ENCODE measurements at places on chromosomes 2 and 18.

DNA sequence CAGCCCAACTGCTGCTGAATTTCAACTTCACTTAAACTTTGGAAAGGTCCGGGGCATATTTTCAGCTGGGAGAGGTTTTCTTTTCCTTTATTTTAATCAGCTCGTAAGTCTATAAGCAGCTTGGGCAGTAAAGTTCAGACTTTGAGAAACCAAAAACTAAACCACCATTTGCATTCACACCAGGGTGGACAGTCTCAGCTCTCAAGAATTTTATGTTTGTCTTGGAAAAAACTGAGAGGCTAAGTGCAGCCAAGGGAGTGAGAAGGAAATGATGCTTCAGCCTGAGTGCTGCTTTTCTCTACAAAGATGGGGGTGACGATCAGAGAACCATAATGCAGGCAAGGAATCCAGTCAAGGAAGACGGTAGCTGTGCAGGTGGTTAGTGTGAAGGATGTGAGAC lies 30.2 kb downstream of the MCFD2 start:
- DNase-seq = peak; percentile 57

GRCh38 chr18:10308154-10308553 lies 146.3 kb upstream of the APCDD1 start:
- no peak for DNase-seq

DNA sequence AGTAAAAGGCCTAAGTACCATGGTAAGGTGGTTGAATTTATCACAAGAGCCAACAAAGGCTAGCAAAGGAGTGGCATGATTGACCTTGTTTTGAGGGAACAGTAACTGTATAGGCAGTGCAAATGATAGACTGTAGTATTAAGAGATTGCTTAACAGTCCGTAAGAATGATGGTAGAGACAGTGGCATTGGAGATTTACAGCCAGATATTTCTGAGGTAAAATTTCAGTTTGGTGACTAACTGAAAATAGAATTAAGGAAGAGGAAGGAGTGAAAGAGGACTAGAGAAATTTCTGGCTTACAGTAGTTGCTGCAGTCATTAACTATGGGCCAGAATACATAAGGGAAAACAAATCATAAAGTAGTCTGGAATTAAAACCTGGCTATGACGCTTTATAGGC lies 4.4 kb upstream of the BAZ2B start:
- no peak for DNase-seq

DNA sequence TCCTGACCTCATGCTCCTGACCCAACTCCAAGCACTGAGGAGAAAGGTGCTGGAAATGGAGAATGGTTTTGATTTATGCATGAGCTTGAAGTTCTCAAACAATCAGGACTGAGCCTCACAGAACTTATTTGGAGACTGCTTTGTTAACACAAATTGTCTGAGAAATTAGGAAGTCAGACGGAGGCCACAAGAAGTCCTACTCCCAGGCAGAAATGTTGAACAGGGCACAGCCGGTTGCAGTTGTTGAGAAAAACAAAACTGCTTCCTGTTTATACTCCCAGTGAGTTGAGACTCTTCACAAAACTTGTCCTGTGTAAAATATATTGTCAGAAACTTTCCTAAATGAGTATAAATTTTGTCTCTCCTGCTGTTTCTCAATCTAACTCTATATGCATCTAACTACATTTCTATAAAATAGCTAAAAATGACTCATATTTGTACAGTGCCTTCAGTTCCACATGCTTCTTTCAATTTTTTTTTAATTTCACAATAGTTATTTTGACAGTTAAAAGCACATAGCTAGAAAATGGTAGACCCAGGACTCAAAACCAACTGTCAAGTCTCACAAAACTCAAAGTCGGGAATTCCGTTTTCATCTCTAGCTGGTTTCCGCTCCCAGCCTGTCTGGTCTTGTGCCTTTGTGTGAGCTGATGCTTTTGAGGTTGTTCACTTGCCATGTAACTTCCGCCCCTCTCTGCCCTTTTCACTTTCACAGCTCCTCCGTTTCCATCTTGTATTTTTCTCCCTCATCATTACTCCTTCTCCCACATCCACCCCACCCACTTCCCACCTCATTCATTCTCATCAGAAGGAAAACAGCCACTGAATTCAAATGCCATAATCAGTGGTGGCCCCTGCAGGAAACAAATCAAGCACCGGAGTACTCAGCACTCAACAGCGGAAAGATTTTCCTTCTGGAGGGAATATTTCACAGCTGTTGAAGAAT lies 215.0 kb downstream of the SUCLG1 start:
- DNase-seq = no peak

- no peak for DNase-seq
Measured at GRCh38 chr18:55317324-55317723, 270.7 kb downstream of the TCF4 start.

DNA sequence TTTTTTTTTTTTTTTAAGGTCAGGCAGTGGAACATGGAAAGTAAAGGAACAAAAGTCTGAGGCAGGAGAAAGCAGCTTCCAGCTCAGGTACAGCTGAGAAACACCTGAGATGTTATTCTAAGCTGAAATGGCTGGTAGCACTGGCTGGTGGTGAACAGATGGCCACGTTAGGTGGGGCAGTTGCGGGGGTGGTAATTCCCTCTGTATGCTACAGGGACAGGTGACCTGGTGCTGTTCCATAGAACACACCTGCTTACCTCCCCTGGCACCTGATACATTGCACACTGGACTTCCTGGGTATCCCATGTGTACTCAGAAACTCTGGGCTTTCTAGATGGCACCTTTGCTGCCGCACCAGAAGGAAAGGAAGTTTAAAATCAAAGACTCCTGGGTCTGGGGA lies 333.3 kb downstream of the SLC8A1 start:
- no peak for DNase-seq

GRCh38 chr2:206112108-206112507 lies 26.1 kb upstream of the INO80D start:
- DNase-seq = no peak

DNA sequence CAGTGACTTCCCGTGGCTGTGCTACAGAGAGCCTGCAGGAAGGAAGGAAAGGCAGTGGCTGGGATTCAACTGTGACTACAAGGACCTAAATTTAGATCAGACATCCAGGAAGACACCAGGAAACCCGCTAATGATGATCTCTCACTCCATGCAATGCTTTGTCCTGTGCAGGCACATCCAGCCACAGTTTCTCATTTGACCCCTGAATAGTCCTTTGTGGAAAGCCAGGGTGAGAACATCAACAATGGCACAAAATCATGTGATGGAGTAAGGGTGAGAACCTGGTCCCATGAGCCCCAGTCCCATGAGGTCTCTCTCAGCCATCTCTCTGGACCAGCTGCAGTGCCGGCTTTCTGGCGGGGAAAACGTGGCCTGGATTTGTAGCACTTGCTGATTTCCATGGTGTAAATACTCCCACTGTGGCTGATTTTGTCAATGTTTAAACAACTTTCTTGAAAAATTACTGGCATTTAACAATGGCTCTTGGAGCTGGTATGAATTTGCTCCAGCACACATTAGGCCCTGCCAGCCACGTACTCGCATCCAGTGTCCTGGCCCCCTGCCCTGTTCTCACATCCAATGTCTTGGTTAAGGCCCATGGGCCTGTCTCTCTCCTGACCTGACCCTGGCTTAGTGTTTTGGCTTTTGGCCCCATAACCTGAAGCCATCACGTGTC lies 159.0 kb upstream of the HAAO start:
- DNase-seq = no peak

- DNase-seq = no peak
Measured at GRCh38 chr2:73993376-73993775, 8.7 kb downstream of the TET3 start.

- no peak for DNase-seq
Measured at GRCh38 chr2:58032016-58032763, 14.4 kb upstream of the VRK2 start.

DNA sequence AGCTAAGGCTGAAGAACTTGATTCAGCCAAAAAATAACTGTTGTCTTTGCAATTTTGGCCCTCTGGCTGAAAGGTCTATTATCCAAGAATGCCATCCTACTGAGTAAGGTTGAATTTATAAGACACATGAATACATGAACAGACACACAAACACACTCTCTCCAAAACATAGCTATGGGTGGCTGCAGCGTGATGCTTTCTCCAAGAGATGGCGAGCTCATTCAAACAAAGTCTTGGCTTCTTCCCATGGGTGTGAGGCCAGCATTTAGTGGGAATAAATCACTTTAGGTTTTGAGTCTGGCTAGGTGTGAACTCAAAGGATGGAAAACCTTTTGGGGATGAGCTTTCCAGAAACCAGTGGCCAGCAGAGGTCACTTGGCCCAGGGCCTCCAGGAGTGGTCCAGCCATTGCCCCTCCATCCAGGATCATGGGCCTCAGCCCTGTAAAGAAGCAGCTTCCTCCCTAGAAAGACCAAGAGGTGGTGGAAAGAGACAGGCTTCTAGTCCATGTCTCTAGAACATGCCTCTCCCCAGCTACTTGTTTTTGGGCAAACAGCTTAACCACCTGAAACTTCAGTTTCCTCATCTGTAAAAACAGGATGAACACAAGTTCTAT lies 11.0 kb upstream of the OSR1 start:
- DNase-seq = no peak

- no peak for DNase-seq
Measured at GRCh38 chr2:126616606-126617069, 39.3 kb upstream of the GYPC start.

- DNase-seq = no peak
Measured at GRCh38 chr2:239197146-239197545, 203.7 kb downstream of the HDAC4 start.

DNA sequence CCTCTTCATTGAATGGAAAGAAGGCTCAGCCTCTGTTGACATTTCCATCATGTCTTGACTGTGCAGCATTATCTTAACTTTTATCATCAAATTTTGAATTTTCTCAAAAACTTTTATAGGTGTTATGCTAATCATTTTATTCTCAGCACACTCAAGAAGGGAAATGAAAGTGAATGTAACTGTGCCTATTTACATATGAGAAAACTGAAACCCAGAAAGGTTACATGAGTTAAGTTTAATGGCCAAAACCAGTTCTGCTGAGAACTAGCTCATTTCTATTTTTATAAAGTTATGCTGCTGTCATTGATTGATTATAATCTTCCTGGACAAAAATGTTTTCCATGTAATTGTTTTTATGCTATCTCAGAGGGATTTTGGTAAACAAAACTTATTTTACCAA lies 618.8 kb upstream of the NRXN1 start:
- DNase-seq = no peak

DNA sequence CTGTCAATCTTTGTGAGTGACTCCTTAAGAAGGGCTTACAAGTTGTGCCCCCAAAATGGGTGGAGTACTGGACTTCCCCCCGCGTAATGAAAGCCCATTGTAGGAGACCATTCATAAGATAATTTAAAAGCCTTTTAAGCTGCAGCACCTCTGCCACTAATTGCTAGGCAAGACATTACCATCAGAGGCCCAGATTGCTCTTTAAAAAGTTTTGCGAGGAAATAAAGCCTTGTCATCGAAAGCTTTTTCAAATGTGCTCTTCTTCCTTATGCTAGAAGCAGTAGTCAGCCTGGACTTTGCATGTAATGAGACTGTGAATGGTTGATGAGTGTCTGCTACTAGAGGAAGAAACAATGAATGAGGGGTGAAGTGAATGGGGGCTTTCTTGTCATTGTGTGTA lies 345.3 kb upstream of the CDH2 start:
- no peak for DNase-seq

DNA sequence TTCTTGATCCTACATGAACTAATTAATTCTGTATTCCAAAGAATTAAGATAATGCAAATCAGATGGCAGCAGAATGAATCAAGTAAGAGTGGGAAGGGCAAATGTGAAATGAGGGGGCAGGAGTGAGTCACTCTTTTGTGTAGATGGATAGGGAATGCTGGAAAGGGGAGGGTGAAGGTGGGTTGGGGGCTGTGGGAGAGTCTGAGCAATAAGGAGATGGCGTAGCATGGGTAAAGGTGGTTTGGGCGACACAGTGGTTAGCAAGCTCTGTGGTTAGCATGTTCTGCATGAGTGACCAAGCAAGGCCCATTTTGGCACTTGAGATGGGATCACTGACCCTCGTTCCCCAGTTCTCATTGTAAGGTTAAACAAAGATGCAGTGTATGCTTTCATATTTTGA lies 20.4 kb downstream of the GPD2 start:
- no peak for DNase-seq

DNA sequence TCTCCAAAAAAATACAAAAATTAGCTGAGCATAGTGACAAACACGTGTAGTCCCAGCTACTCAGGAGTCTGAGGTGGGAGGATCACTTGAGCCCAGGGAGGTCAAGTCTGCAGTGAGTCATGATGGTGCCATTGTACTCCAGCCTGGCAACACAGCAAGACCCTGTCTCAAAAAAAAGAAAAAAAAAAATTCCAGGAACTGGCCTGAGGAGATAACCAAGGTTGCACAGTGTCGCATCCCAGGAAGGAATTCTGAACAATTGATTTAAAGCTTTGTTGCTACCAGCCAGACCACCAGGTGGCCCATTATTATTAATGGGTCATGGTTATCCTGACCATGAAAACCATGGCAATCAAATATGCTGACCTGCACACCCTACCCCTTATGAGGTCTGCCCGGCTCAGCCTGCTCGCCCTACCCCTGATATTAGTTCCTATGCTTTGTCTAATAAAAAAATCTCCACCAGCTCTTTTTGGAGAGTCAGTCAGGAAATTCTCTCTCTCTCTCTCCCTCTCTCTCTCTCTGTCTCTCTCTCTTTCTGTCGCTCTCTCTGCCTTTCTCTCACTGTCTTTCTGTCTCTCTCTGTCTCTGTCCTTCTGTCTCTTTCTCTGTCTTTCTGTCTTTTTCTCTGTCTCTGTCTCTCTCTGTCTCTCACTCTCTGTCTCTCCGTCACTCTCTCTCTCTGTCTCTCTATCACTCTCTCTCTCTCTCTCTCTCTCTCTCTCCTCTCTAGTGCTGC lies 73.7 kb downstream of the NCAPH start:
- DNase-seq = no peak

DNA sequence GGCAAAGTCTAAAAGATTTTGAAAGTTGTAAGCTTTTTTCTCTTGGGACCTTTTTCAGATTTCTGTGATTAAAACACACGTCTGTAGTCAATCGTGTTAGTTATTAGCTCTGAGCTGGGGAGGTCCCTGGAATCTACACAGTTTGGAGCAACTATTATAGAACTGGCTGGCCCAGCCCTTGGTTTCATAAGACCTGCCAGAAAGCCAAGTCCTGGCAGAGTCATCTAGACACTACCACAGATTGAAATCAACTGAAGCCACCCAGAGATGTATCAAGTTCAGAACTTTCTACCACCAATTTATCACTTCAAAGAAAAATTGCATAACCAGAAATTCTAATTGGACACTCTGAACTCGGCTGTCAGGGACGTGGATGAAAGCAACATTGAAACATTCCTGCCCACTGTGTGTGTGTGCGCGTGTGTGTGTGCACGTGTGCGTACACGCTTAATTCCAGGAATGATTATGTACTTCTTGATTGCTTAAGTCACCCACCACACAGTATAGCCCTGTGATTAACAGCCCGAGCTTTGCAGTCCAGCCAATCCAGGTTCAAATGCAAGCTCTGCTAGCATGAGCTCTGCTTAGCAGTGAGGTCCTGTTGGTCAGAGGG lies 126.3 kb downstream of the TPGS2 start:
- DNase-seq = no peak

DNA sequence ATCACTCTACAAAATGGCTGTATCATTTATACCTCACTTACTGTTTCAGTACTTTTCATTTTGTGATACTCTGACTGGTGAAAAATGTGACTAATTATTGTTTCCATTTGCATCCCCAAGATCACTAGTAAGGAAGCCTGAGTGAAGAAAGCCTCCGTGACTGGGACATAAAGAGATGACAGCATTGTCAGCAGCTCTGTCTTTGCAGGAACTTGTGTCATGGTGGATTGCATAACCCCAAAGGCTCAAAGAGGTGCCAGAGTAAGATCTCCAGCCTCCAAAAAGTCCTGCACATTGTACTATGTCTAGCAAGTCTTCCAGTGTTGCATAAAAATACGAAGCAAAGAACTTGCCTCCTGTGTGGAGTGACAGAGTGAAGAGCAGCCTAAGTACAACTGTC lies 187.5 kb upstream of the CRIM1 start:
- DNase-seq = no peak

- no peak for DNase-seq
Measured at GRCh38 chr18:13443552-13443951, 225.0 kb downstream of the LDLRAD4 start.

Data from smooth muscle cell of the brain vasculature (primary cell).